ENCODE measurements at places on chromosomes 5 and 9.
A peak's percentile ranks its signal among the peaks of the same experiment; 100 is the strongest.

- DNase-seq: no peak
Observed at GRCh38 chr9:131186622-131187021, 61.2 kb downstream of the NUP214 start.

GRCh38 chr9:131590907-131591844 is 45.9 kb downstream of the PRRT1B start:
- DNase-seq: peak; percentile 53

- no peak for DNase-seq
Observed at GRCh38 chr9:94002316-94003140, 47.4 kb upstream of the BARX1 start.

DNA sequence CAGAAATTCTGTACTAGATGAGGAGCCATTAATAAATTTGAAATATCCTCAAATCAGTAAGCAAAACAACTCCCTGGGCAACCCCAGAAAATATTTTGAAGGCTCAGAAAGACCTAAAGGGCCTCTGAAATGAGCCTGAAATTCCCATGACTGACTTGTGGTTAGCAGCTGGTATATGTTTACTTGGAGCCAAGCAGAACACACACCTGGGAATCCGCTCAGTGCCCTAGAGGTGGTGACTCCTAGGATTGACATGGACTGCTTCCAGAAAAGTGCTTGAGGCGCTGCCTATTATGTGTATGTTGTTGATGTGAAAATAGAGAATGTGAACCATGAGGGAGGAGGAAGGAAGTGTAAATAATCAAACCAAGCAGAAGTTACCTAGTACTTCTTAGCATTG is 14.7 kb downstream of the RFK start:
- DNase-seq: no peak

DNA sequence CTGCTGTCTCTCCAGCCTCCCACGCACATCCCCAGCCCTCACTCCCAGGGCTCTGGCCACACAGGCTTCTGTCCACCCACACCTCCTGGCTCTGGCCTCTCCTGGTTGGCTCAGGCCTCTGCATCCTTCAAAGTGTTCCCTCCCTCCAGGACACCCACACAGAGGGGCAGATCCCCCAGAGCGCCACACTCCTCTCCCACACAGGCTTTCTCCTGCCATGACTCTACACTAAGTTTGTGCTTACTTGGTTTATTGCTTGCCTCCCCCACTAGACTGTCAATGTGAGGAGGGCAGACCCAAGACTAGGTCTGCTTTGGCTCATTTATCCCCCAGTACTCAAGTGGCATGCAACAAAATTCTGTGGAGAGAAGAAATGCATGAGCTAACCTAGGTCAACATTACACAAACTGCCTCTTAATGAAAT is 67.0 kb upstream of the SPOCK1 start:
- DNase-seq: no peak

DNA sequence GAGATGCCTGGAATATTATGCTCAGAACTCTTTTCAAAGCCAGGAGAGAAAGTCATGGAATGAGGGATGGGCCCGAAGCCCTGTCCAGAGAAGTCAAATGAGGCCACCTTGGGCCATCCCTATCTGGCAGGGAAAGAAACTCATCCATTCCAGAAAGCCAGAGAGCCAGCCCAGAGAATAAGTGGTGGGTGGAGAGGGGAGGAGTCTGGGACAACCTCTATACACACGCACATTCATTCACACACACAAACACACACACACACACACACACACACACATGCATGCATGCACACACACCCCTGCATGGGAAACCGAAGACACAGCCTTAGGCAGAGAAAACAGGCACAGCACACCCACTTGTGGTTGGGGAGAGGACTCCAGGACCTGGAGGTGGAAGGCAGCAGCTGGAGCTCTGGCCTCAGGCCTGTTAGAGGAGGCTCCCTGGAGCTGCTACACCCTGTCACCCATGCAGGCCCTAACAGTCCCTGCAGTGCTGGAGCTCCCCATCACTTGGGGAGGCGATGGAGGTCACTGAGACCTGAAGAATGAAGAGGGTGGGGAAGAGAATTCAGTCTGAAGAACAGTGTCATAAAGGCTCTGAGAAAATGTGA is 38.0 kb downstream of the TGFBI start:
- DNase-seq: no peak

- no peak for DNase-seq
Observed at GRCh38 chr5:107168848-107169752, 501.6 kb downstream of the EFNA5 start.

DNA sequence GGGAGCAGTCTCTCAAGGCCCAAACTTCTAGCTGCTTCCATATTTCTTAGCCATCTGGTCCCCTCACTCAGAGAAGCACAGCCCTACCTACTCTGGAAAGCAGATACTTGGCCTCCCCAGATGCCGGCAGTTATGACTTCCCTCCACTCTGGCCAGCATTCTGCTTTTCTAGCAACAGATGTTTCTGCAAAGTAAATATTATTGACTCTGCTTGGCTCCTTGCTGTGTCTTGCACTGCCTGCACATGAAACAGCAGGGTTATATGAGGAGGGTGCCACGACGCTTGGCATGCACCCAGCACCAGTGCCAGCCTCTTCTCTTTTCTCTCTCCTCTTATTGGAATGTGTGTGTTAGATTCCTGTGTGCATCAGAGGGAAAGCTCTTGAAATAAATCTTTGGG is 99.7 kb downstream of the ARHGAP26 start:
- DNase-seq: no peak

GRCh38 chr5:1654786-1655495 is 131.2 kb upstream of the LPCAT1 start:
- no peak for DNase-seq

- no peak for DNase-seq
Observed at GRCh38 chr5:73558950-73559349, 6.5 kb downstream of the ANKRA2 start.

GRCh38 chr5:36373527-36374086 is 71.9 kb upstream of the RANBP3L start:
- no peak for DNase-seq

DNA sequence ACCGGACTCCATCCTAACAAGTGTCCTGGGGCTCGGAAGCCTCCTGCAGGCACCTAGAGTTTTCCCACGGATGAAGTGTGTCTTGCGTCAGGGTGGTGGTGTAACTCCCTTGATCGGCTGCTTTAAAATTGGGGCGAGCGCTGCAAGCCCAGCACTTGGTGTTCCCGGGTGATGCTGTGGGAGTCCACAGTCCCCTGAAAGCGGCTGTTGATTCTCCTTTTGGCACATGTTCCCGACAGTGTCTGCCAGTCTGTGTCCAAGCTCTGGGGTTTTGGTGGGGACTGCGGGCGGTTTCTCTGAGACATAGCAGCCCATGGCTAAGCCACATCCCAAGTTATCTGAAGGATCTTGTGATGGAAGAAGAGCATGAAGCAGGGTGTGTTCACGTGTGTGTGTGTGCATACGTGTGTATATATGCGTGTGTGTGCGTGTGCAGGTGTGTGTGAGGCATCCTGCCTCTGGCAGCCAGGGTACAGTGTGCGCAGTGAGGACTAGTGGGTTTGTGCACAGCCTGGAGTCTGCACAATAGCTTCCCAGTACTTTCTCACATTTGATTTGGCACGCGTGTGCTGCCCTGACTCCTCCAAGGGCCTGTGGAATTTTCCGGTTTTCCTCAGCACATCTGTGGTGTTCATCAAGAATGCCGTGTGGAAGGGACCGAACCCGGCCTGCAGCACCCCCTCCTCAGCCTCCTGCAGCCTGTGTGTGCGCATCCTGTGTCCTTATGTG is 16.9 kb downstream of the SLC25A48 start:
- DNase-seq: no peak

- DNase-seq: no peak
Observed at GRCh38 chr9:134477927-134478326, 151.7 kb downstream of the RXRA start.

DNA sequence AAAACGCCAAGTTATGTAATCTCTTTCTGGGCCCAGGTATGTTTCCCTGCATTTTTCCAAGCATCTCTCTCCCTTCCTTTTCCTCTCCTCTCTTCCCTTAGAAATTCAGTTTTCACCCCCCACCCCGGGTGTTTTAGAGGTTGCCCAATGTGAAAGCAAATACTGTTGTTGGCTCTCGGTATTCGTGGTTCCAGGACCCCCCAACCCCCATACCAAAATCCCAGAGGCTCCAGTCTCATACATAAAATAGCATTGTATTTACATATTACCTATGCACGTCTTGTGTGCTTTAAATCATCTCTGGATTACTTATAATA is 48.8 kb downstream of the ACER2 start:
- DNase-seq: no peak

GRCh38 chr5:78527054-78527859 is 121.3 kb downstream of the LHFPL2 start:
- no peak for DNase-seq

DNA sequence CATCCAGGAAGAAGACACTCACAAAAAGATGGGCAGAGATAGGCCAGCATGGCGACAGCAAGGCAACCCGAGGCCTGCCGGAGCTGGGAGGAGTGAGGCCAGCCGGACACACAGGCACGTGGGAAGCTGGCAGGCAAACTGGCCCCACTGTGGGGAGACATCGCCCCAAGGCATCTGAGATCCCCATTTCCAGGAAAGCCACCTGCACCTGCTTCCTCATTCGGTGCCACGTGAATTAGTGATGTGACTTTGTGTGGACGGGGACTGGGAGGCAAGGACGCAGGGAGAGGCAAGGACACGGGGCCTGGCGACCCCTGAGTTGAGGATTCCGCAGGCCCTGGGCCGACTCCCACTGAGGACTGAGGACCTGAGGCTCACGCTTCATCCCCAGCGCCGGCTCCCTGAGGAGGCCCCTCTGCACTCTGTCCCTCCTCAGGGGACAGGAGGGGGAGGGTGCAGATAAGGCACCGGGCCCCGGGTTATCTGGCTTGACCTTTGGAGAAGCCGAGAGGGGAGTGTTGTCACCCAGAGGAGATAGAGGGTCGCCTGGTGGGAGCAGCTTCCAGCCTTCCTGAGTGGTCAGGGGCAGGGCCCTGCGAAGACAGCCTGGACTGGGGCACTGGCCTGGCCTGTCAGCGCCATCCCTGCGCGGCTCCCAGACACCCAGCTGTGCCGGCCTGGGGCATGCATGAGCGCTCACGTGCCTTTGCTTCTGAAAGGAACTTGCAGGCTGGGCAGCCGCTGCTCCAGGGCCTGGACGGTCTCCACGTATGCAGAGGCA is 39.7 kb downstream of the NDUFS6 start:
- no peak for DNase-seq

- no peak for DNase-seq
Observed at GRCh38 chr5:110338341-110339083, 388.0 kb downstream of the TMEM232 start.

DNA sequence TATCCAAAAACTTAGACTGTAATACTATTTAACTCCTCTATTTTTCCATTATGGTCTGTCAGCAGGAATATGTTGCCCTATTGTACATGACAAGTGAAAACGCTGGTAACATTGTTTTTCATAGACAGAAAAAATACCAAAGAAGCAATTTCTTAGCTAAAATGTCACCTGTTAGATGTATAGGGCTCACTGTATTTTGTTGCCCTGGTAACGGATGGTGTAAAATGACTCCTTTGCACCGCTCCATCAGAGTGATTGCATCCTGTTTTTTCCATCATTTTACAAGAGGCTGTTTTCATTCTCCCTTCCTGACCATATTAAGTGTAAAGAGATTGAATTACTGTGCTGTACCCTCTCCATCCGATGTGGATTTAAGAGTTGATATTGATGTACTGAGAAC is 460.1 kb upstream of the TLE4 start:
- no peak for DNase-seq

DNA sequence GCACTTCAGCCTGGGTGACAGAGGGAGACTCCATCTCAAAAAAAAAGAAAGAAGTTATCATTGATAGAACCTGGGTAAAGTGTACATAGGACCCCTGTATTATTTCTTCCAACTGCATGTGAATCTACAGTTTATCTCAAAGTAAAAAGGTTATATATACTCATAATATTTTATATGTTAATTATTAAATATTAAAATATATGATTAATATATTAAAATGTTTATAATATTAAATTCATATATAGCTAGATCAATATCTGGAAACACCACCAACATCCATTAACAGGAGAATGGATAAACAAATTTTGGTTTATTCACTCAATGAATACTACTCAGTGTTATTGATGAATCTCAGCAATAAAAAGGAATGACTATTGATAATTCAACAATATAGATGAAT is 19.7 kb downstream of the C5orf15 start:
- DNase-seq: no peak

GRCh38 chr9:124835026-124835557 is 18.2 kb upstream of the WDR38 start:
- DNase-seq: no peak

DNA sequence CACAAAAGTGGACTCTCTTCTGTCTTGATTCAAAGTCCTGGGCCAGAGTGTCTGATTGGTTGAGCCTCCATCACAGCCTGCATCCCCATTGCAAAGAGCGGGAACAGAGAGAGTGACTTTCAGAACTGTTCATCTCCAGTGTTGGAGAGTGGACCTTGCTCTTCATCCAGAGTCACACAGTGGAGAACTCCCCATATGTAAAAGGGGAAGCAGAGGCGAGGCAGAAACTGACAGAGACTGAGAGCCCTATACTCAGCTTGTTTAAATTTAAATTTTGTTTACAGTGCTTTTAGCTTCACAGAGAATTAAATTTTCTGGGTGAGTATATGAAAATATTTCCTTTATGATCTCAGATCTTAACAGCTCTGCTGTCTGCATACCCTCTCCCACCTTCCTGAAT is 70.0 kb upstream of the SSBP2 start:
- DNase-seq: no peak

DNA sequence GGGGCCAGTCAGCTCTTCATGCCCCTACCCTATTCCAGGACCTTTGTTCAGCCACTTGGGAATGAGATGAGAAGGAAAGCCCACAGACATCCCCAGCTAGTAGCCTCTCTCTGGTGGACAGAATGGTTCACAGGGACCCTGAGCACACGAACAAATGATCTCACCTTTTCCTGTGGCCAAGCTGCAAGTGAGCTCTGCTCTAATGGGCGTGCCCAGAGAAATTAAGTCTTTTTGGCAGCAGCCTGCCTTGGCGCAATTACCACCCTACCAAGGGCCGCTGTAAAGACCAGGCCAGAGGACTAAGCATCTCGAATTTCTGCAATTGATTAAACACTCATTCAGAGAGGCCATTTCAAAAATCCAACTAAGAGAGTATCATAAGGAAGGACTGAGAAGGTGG is 56.0 kb downstream of the WHRN start:
- no peak for DNase-seq

DNA sequence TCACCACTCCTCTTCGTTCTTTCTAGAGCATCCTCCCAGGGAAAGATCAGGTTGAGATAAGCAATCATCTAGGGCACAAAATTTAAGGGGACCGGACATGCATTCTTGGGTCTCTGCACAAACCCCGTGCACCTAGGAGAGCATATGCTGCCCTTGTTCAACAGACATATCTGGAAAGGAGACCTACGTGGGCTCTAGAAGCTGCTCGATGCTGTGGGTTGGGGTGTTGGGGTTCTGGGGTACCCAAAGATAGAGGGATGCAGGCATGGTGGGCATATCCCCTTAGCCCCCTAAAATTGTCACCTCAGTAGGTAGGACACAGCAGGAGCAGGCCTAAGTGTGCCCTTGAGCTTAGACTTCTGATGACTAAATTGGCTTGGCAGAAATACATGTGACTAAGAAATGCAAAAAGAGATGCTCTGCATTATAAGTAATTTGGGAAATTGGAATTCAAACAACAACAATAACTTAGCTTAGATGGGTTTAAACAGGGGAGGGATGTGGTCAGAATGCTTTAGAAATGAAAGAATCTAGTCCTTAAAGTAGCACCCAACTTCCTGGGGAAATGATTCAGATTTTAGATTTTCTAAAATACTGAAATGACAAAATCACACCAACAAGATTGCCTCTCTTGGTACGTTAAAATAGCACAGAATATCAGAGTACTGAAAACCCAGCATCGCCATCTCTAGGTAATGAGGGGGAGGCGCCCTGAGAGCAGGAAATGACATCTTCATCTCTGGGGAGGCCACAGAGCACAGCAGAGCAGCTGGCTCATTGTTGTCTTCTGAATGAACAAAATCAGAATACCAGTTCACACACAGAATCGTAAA is 172.3 kb downstream of the GNA14 start:
- DNase-seq: peak; percentile 11

Data from stimulated activated CD4-positive, alpha-beta T cell treated with anti-CD3 and anti-CD28 coated beads, Interleukin-15, amount 100 ng/mL, for 1 hour (primary cell).